ENCODE measurements at places on chromosomes 5 and 9.

GRCh38 chr5:97046270-97046982, 96.0 kb downstream of the LIX1 start:
- DNase-seq, result no peak

DNA sequence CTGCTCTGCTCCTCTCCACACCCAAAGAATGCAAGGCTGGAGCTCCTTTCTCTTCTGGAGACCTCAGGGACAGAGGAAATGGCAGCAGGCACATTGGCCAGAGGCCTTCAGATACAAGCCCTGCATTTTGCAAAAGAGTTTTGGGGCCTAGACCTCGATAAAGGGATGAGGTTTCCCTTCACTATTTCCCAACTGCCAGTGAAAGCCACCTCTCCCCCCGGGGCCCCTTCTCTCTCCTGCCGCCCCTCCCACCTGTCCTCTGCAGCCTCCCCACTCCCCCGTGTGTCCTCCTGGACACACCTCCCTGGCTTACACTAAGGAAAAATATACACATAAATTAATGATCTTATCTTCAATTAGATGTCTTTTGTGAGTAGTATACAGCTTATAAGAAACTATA, 21.3 kb upstream of the LMNB1 start:
- DNase-seq, result no peak

GRCh38 chr9:120326049-120326693, 253.8 kb downstream of the CDK5RAP2 start:
- DNase-seq, result no peak

DNA sequence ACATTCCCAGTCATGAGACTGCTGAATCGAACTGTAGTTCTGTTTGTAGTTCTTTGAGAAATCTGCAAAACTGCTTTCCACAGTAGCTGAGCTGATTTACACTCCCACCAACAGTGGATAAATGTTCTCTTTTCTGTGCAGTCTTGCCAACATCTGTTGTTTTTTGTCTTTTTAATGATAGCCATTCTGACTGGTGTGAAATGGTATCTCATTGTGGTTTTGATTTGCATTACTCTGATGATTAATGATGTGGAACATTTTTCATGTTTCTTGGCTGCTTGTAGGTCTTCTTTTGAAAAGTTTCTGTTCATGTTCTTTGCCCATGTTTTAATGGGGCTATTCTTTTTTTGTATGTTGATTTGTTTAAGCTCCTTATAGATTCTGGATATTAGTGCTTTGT, 187.3 kb upstream of the TLE4 start:
- no peak for DNase-seq

GRCh38 chr5:35561396-35561795, 56.3 kb upstream of the SPEF2 start:
- DNase-seq, result no peak

- DNase-seq, result no peak
These were observed 96.9 kb downstream of the MED27 start for GRCh38 chr9:131982671-131983239.

- DNase-seq, result no peak
These were observed 25.3 kb upstream of the PPP1R2B start for GRCh38 chr5:156824800-156825199.

- no peak for DNase-seq
These were observed 412 bp downstream of the FGF18 start for GRCh38 chr5:171419688-171420430.

GRCh38 chr9:73643379-73644013, 491.8 kb downstream of the ANXA1 start:
- no peak for DNase-seq

All from effector CD4-positive, alpha-beta T cell (primary cell).